ENCODE measurements at places on chromosomes 3 and 15. TPM values are rescaled to one million over a fixed set of nuclear protein-coding genes. Genes with fewer than 3 reads are reported as not detected.

DNA sequence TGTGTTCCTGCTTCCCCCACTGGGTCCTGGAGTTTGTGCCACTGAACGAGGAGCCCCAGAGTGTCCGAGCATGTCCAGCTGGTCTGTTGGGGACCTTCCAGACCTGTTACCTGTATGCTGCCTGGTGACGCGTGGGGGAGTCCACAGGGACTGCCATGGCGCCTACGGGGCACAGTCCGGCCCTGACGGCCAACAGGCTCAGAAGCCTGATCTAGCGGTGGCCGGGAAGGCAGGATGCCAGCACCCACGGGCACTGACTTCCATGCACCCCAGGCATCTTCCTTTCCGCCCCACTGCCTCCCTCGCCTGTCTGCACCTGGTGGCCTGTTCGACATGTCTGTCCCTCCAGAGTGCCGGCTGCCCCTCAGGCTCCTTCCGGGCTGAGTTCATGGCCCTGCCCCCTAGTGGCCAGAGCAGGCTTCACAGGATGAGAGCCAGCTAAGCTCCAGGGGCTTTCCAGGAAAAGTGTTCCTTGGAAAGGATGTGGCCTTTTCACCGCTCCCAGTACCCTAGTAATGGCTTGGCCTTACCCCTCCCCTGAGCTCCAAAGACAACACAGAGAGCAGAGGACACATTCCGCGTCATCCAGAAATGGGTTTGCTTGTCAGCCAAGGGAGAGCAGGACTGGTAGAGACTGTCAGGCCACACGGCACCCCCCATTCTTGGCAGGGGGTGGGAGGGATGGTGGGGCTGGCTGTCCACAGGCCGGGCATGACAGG is 35.7 kb downstream of the NGRN start:
- peaks cover 5% of the 10 kb centered on the region for H3K4me1 ChIP-seq
- no peaks in the 10 kb centered on the region for H3K27me3 ChIP-seq

- peaks cover 14% of the 10 kb centered on the region for H3K36me3 ChIP-seq
- H3K4me1 ChIP-seq, result peaks cover 33% of the 10 kb centered on the region
- no peak overlapping the region for H3K4me3 ChIP-seq
- no peak overlapping the region for H3K27ac ChIP-seq
- no peaks in the 10 kb centered on the region for H3K27me3 ChIP-seq
These were observed 37.0 kb downstream of the ABHD2 start for GRCh38 chr15:89125088-89125826.

DNA sequence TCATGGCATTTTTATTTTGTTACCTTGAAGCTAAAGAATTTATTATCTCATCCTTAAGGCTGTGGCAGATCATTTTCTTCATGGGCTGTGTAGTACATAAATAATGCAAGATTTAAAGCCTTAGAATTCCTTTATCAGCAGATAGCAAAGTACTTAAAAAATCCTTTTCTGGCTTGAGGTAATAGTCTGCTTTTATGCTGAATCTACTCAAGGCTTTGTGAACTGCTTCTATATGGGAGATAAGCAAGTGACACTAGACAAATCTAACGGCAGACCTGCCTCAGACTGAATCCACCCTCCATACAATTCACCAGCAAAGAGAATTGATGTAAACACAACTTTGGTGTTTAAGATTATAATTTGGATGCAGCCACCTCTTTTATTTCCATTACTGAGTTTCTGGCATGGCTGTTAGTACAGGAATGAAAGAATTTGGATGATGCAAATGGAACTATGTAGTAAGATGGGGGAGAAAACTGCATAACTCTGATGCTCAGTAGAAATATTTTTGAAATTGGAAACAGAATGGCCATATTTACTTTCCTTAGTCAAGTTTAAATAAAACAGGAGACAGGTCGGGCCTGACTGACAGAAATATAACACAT is 1121.5 kb downstream of the NAALADL2 start:
- no peaks in the 10 kb centered on the region for H3K4me1 ChIP-seq
- no peak overlapping the region for H3K4me3 ChIP-seq
- no peak overlapping the region for H3K27ac ChIP-seq
- no peaks in the 10 kb centered on the region for H3K27me3 ChIP-seq

GRCh38 chr3:105166893-105167292 is 199.8 kb upstream of the ALCAM start:
- no peaks in the 10 kb centered on the region for H3K27me3 ChIP-seq
- no peak overlapping the region for H3K4me3 ChIP-seq
- DNase-seq, result no peak

GRCh38 chr15:93649691-93650235 is 560.8 kb upstream of the RGMA start:
- no peak overlapping the region for H3K4me3 ChIP-seq
- no peaks in the 10 kb centered on the region for H3K36me3 ChIP-seq
- no peaks in the 10 kb centered on the region for H3K4me1 ChIP-seq
- H3K27ac ChIP-seq, result no peak overlapping the region
- DNase-seq, result no peak

DNA sequence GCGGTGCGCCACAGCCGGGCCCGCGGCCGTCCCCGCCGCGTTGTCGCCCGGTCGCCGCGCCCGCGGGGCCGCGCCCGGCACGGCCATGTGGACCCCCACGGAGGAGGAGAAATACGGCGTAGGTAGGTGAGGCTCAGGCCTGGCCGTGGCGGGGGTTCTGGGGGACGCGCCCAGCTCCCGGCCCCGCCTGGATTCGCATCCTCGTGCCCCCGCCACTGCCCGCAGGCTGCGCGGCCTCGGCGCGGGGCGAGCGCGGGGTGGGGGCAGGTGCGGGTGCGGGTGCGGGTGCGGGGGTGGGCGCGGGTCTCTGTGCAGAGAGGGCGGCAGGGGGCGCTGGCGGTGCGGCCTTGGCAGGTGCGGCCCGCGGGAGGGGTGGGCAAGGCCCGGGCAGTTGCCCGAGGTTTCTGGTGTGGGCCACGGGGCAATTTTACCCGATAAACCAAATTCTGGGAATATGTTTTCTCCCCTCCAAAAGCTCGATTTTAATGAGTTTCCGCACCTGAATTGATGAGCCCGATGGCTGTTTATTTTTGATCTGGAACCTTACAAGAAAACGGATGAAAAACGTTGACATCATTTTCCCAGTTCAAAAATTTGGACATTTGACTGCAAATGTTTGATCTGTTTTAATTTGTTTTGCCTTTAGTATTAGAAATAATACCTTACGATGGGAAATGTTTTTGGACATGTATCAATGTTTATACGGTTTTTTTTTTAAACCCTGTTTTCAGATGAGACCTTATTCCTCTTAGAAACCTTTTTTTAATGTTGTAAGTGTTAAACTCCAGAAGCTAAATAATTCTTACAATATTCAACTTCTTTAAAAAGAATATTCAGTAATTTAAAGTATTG is 678 bp downstream of the DOCK3 start:
- peak; percentile 81 for DNase-seq
- H3K4me1 ChIP-seq, result no peaks in the 10 kb centered on the region
- peak overlapping the region; percentile 41 for H3K4me3 ChIP-seq
- H3K27ac ChIP-seq, result peak overlapping the region; percentile 11
- no peaks in the 10 kb centered on the region for H3K36me3 ChIP-seq

DNA sequence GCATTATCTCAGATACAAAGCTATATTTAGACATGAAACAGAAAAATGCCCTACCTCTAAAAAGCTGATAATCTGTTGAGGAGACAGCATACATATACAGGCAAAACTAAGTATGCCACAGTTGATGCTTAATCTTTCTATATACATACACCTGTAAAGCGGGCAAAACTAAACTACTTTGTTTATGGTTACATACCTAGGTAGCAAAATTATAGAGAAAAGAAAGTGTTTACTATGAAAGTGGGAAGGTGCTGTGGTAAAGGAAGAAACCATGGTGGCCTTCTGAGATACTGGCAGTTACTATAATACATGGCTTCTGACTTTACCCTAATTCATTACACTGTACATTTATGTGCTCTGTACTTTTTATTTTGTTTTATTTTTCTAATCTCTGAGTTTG is 36.0 kb upstream of the NR1I2 start:
- H3K4me1 ChIP-seq, result no peaks in the 10 kb centered on the region
- H3K4me3 ChIP-seq, result no peak overlapping the region
- H3K36me3 ChIP-seq, result no peaks in the 10 kb centered on the region
- H3K27ac ChIP-seq, result peak overlapping the region; percentile 73

DNA sequence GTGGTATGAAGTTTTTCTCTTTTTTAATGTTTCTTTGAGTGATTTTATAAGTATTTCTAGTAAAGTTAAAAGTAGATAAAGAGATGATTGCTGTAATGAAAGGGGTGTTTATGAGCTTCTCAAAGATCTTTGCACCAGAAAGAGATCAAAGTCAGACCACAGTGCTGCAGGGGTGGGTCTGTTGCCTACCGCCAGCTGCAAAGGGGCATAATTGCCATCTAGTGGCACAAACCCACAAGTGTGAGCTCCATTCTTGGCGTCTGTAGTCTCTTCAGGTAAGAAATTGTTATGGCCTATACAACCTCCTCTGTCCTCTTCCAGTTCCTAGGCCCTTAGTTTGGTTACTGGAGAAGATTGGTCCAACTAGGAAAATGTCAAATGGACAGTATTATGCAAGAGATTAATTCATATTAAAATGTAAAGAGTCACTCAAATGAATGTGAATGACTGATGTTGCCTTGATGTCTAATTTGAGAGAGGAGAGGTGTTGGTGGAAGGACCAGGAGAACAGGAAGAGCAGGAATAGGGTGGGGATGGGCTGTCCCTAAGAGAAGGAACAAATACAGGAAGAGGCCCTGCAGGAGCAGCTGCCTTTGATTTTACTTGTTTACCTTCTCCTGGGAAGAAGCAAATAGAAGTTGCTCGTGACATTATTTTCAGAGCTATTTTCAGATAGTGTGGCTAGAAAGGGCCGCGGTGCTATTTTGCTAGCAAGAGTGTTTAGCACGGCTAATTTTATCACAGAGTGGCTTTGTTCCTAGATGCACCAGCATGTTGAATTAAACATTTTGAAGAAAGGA is 53.0 kb upstream of the GSK3B start:
- no peaks in the 10 kb centered on the region for H3K27me3 ChIP-seq
- H3K27ac ChIP-seq, result no peak overlapping the region
- no peak overlapping the region for H3K4me3 ChIP-seq
- no peak for DNase-seq
- H3K4me1 ChIP-seq, result peaks cover 9% of the 10 kb centered on the region
- no peaks in the 10 kb centered on the region for H3K36me3 ChIP-seq

GRCh38 chr3:125115640-125116039 is 59.8 kb upstream of the HEG1 start:
- H3K36me3 ChIP-seq, result no peaks in the 10 kb centered on the region
- H3K27ac ChIP-seq, result no peak overlapping the region
- peaks cover 48% of the 10 kb centered on the region for H3K4me1 ChIP-seq
- no peaks in the 10 kb centered on the region for H3K27me3 ChIP-seq
- no peak for DNase-seq

DNA sequence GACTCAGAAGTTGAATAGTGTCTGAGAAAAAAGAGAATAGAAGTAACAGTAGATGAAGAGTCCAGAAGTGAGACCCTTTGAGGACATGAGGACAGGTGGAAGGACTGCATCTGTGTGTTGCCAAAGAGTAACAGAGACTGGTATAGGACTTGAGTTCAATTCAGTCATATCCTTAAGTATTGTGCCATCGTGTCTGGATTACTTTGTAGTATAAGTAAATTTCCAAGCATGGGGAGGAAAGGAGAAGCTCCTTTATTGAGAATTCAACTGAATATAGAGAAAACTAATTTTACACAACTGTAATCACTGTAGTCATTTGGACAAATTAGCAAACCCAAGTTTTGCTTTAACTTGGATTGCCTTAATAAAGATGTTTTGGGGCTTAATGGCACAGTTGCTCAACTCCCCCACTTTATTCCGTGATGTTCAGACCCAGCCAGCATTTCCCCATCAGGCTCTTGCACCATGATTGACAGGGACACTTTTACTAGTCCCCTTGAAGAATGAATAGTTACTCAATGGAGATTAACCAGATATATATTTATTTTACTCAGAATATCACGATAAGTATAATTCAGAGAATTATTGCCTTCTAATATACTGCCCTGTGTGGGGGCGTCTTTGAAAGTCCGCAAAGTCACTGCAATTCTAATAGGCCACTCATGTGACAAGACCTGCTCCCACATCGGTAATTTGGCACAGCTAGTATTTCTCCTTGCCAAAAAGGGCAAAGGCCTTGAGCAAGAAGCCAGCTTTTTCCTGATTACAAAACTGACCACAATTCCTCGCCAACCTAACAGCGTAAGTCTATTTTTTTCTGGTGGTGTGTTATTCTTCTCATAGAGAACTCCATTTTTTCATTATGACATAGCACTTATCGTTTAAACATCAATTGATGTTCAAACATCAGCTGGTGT is 61.3 kb downstream of the PPARG start:
- no peaks in the 10 kb centered on the region for H3K36me3 ChIP-seq
- H3K4me3 ChIP-seq, result no peak overlapping the region
- DNase-seq, result no peak
- peaks cover 27% of the 10 kb centered on the region for H3K4me1 ChIP-seq
- peak overlapping the region; percentile 57 for H3K27ac ChIP-seq

DNA sequence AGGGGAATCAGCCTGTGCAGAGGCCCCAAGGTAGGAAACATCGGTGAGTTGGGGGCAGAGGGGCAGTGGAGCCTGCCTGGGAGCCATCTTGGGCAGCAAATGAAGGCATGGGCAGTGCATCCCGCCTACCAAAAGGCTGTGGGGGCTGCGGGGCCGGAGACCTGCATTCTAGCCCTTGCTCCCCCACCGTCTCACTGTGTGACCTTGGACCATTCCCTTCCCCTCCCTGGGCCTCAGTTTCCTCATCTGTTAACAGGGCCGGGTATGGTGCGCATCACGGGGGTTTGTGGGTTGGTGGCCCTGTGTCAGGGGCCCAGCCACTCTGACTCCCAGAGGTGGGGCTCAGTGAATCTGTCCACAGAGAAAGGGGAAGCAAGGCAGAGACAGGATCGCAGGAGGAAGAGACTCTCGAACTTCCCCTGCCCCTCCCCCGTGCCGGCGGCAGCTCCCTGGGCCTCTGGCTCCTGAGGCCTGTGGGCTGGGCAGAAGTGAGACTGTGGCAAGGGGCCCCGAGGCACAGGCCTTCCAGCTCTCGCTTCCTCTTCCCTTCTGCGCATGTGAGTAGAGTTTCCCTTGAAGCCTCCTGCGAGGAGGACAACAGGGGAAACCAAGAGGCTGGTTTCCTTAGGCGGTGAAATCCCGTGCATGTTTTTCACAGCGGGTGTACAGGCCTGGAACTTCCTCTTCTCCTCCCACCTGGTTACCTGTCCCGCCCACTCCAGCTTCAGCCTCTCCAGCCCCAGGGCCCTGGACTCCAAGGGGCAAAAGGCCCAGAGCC is 42.9 kb downstream of the IDH2 start:
- H3K27ac ChIP-seq, result peak overlapping the region; percentile 88
- H3K4me1 ChIP-seq, result peaks cover 96% of the 10 kb centered on the region
- peak; percentile 98 for DNase-seq
- no peaks in the 10 kb centered on the region for H3K36me3 ChIP-seq
- no peaks in the 10 kb centered on the region for H3K27me3 ChIP-seq

GRCh38 chr15:37134244-37134643 is 33.9 kb upstream of the MEIS2 start:
- H3K27me3 ChIP-seq, result no peaks in the 10 kb centered on the region
- no peaks in the 10 kb centered on the region for H3K4me1 ChIP-seq
- H3K27ac ChIP-seq, result no peak overlapping the region
- H3K4me3 ChIP-seq, result no peak overlapping the region
- H3K36me3 ChIP-seq, result no peaks in the 10 kb centered on the region

UPK1B gene
- not detected for total RNA-seq

CLPX gene
- total RNA-seq, result 48.7 TPM

HLTF gene
- 19.2 TPM for total RNA-seq

C3orf49 gene
- not detected for total RNA-seq

CHRNA5 gene
- 2.2 TPM for total RNA-seq

GADL1 gene
- total RNA-seq, result not detected

GAP43 gene
- total RNA-seq, result 0.20 TPM
